ENCODE measurements at places on chromosomes 13 and 19. TPM values are rescaled to one million over a fixed set of nuclear protein-coding genes. Genes with fewer than 3 reads are reported as not detected.

Gene MEIS3
- 2.6 TPM for total RNA-seq

Gene KLK14
- 0.31 TPM for total RNA-seq

Gene MTUS2
- total RNA-seq: 25.9 TPM

DNA sequence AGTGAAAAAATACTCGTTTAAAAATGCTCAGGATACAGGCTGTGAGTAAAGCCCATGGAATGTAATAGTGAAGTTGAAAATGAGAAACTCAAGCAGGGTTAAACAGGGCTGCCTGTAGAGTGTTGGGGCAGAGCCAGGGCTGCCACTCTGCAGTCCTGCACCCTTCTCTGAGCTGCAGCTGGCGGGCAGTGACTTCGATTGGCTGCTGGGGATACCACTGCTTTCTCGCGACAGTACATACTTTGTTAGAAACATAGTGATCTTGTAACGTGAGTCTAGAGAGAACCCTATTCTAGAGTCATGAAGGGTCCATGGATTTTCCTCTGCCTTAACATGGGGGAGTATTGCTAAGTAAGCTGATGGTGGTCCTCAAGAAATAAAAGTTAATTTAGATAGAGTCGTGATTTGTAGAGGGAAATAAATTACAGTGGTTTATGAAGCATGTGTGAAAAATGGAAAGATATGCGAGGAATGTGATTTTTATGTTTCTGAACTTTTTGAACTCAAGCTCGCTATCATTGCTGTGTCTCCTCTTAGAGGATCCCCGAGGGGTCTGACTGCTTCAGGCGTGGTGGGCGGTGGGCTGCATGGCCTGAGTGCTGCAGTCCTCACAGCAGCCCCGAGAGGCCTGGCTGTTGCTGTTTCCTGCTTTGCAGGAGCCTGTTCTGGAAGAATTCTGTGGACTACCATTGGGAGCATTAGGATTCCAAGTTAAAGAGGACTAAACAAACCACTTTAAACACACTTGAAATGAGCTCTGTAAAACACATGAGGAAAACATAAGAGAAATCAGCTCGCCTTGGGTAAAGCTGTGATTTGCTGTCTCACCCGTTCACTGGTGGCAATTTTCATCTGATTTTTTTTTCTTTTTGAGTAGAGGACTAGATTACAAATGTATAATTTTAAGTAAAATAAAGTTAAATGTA, 95.7 kb downstream of the ARHGEF7 start:
- peak; percentile 82 for DNase-seq
